ENCODE measurements at places on chromosomes 1 and 21. TPM values are rescaled to one million over a fixed set of nuclear protein-coding genes. Genes with fewer than 3 reads are reported as not detected.
A peak's percentile ranks its signal among the peaks of the same experiment; 100 is the strongest.

GRCh38 chr1:2132222-2133038 lies 62.1 kb downstream of the FAAP20 start:
- peak; percentile 43 for DNase-seq

DNA sequence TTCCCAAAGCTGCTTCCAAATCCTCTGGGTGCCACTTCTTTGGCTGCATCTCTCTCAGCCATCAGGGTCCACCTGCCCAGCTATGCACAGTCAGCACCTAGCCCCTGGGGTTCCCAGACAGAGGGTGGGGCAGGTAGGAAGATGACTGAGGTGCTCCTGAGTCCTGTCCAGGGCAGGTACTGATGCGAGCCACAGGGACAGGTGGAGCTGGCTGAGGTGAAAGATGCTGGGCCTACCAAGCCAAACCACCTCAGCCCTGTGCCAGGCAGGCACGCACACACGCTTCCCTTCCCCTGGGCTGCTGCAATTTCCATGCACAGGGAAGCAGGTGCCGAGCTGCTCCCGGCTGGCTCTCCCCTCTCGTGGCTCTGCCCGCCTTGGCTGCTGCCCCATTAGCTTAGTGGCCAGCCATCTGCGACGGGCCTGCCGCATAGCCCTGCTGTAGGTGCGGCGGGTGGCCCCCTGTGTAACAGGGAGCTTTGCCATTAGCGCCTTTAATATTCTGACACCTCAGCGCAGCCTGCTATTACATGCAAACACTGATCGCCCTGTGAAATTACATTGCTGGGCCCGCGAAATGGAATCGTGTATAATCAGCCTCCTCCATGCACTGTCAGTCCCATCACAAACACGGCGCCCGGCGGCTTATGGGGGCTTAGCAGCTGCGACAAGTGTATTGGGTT lies 38.9 kb downstream of the DMAP1 start:
- no peak for DNase-seq

- DNase-seq, result no peak
Measured at GRCh38 chr1:71104417-71104816, 23.6 kb upstream of the ZRANB2 start.

DNA sequence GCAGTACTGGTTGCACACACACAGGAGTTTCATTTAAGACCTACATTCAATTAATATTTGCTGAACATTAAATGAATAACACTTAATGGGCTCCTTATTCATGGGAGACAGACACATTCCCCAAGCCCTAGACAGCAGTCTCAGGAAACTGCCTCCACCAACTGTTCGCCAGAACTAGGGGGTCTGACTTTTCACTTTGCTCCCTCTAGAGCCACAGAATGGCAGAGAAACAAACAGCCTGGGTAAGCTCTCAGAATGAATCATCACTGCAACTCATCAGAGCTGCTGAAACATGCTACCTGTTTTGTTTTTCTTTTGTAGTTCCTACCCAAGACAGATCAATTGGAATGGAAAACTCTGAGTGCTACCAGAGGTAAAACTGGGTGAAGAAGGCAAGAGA lies 31.7 kb downstream of the ELK4 start:
- DNase-seq, result no peak

- DNase-seq, result no peak
Measured at GRCh38 chr1:164842870-164843269, 283.9 kb downstream of the PBX1 start.

DNA sequence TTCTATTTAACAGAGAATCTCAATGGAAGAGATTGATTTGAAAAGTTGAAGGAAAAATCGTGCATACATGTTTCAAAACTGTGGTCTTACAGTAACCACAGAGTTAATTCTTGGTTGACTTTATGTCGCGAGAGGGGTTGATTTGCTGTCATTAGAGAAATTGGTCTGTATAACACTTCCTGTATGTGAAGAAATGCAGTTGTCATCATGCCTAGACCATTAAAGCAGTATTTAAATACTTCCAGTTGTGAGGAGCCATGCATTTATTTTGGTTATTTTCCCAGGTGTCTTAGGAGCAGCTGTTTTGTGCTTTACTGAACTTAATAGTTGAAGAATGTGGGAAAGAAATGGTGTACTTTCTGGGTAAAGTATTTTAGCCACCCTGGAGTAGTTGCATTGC lies 76.2 kb downstream of the NFIA start:
- no peak for DNase-seq

- DNase-seq, result no peak
Measured at GRCh38 chr1:3530086-3530925, 75.8 kb downstream of the ARHGEF16 start.

The CD84 gene
- 1.6 TPM for total RNA-seq

GRCh38 chr1:203144661-203145060 lies 17.1 kb downstream of the ADORA1 start:
- DNase-seq, result no peak

- no peak for DNase-seq
Measured at GRCh38 chr21:46357335-46357604, 33.3 kb downstream of the PCNT start.

DNA sequence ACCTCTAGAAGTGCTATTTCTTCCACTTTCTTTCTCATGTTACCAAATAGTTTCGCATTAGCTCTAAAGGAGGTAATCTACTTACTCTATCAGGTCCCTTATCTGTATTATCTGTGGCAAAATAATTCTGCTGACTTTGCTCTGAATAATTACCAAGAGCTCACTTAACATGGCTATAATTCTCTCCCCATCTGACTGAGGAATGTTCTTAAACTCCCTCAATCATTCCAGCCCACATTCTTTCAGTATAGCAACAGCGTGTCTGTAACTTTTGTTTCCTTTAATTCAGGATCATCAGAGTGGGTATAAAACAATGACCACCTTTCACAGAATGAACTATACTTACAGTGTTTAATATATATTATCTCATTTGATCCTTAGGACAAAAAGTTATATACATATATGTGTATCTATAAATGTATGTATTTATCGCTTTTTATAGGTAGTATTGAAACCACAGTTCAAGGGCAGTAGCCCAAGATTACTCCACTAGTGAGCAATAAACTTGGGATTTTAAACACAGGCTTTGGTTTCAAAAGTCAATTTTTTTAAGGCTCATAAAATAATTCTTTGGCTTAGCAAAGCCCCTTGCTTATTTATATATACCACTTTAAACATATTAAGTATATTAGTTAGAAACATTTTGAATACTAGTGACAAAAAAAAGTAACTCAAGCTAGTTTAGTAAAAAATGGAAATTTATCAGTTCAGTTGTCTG lies 36.1 kb upstream of the ST6GALNAC3 start:
- DNase-seq, result no peak

- DNase-seq, result no peak
Measured at GRCh38 chr1:197910120-197910991, 6.8 kb upstream of the LHX9 start.

- DNase-seq, result no peak
Measured at GRCh38 chr21:20720623-20721022, 277.6 kb upstream of the NCAM2 start.

The PCP4 gene
- total RNA-seq, result not detected

The L1TD1 gene
- not detected for total RNA-seq

The NR0B2 gene
- total RNA-seq, result not detected

DNA sequence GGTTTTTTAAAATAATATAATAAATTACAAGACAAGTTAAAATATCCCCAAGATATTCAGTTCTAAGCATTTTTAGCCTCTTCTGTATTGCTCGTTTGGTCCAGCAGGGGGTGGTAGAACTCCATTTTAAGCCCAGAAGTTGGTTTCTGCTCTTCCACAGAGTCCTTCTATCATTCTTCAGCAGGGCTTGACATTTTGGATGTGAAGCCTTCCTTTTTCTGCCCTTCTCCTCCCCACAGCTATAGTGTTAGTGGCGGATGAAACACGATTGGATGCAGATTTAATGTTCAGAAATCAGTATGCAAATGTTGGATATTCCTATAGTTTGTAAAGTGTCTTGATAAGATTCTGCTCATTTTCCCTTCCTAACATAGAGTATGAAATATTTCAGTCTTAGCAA lies 1.4 kb downstream of the NCAM2 start:
- DNase-seq, result no peak

The LCE2C gene
- total RNA-seq, result not detected

GRCh38 chr1:15027515-15027986 lies 126.0 kb upstream of the TMEM51 start:
- DNase-seq, result peak; percentile 74

DNA sequence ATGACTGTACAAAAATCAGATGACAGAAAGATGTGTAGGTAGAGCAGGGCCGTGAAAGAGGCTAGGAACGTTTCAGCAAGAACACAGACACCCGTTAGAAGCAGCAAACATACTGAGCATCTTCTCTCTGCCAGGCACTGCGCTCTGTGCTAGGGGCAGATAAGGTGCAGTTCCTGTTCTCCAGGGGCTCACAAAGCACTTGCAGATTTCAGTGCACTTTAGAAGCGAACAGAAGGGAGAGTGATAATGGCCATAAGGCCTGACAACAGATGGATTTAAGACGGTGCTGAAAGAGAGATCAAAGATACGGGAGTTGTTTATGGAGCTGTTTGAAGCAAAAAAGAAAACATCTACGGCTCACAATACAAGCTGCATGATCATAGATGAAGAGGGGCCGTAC lies 200.3 kb upstream of the FOXD3 start:
- no peak for DNase-seq

The AADACL3 gene
- not detected for total RNA-seq

The DRAM2 gene
- total RNA-seq, result 28.0 TPM

- DNase-seq, result peak; percentile 51
Measured at GRCh38 chr21:44980562-44981489, 41.0 kb downstream of the SLX9 start.

DNA sequence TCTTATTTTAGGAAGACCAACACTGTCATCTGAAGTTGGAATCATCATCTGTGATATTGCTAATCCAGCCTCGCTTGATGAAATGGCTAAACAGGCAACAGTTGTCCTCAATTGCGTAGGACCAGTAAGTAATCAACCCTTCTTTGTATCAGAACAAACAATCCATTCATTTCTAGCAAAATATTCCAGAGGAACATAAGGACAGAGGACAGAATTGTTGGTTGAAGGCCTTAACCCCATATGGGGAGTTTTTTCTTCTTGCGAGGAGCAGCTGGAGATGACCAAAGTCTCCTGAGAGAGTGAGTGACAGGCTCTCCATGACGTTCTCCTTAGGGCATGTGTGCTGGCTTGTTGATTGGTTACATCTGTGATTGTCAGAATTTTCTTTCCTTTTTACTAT lies 2.7 kb downstream of the SCCPDH start:
- DNase-seq, result no peak

GRCh38 chr1:165281207-165281901 lies 75.2 kb downstream of the LMX1A start:
- no peak for DNase-seq

GRCh38 chr21:29403922-29404538 lies 105.3 kb downstream of the BACH1 start:
- DNase-seq, result no peak

GRCh38 chr1:216095400-216095799 lies 327.8 kb downstream of the USH2A start:
- DNase-seq, result no peak

The PRKAA2 gene
- 51.1 TPM for total RNA-seq

The DOP1B gene
- total RNA-seq, result 12.8 TPM
